ENCODE measurements at places on chromosomes 12 and 14.

DNA sequence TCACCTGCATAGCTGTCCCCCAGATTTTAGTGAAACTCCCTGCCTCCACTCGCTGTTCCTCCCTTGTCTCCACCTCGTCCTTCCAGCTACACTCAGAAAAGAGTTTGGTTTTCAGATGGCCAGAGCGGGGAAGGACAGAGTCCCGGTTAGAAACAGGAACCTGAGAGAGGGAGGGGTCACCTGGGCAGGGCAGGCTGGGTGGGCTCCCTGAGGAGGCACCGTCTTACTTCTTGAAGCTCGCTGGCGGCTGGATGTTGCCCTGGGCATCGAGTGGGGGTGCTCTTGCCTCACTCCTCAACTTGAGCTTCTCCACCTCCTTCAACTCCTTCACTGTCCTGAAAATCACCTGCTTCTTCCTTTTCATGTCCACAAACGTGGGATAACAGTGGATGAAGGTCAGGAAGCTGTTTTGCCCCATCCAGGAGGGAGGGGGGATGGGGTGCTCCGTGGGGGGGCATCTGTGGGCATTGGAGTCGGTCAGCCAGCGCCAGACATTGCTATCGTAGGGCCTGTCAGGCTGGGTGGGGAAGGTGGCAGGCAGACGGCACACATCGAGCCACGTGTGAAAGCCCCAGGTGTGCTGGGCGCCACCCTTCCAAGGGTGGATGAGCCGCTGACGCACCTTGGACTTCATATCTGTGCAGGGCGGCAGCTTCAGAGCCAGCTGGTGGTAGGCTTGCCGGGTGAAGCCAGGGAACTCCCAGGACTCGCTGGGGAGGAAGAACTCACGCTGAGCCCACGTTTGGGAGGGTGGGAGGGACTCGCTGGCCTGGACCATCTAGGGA is 2.0 kb downstream of the TEX52 start:
- DNase-seq: no peak

- DNase-seq: no peak
Measured at GRCh38 chr14:90692826-90693225, 123.4 kb downstream of the TTC7B start.

DNA sequence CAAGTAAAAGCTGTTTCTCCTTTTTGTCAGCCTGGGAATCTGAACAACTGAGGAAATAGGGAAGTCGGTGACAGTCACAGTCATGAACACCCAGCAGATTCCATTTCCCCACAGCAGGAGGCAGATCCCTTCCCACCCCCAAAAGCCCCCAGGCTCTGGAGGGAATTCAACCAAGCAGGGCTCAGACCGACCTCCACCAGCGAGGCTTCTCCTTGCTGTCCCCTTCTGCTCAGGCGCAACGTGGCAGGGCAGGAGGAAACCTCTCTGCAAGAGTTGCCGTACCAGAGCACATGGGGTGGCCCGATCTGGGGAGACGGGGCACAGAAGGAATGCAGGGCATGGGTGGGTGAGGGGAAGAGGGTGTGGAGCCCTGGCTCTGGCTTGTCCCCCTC is 319 bp downstream of the GALNT6 start:
- no peak for DNase-seq

GRCh38 chr12:22101749-22102243 is 55.8 kb downstream of the CMAS start:
- DNase-seq: no peak

GRCh38 chr14:95034788-95035187 is 122.5 kb downstream of the DICER1 start:
- DNase-seq: no peak

GRCh38 chr12:41531147-41531829 is 343.2 kb downstream of the PDZRN4 start:
- no peak for DNase-seq

GRCh38 chr14:58824106-58824505 is 186.3 kb downstream of the DACT1 start:
- no peak for DNase-seq

- no peak for DNase-seq
Measured at GRCh38 chr12:98374007-98374406, 141.4 kb upstream of the TMPO start.

DNA sequence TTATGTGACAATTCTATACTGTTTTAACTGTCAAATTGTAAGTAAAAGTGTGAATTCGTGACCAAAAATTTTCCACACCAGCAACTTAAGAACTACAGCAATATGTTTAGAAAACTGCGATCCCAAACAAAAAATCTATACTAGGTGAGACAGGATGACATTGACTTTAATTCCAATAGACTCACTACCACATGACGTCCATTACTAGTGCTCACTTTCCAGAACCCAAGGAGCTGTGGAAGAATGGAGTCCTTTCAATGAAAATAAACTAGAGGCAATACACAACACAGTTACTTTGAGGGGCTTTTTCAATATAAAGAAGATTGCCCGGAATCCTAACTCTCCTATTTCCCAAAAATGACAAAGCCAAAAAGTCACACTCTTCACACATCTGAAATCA is 1.4 kb downstream of the EPS8 start:
- DNase-seq: no peak

GRCh38 chr12:44618946-44619345 is 257.2 kb downstream of the NELL2 start:
- DNase-seq: no peak

- DNase-seq: no peak
Measured at GRCh38 chr12:40946612-40947194, 241.4 kb upstream of the PDZRN4 start.

DNA sequence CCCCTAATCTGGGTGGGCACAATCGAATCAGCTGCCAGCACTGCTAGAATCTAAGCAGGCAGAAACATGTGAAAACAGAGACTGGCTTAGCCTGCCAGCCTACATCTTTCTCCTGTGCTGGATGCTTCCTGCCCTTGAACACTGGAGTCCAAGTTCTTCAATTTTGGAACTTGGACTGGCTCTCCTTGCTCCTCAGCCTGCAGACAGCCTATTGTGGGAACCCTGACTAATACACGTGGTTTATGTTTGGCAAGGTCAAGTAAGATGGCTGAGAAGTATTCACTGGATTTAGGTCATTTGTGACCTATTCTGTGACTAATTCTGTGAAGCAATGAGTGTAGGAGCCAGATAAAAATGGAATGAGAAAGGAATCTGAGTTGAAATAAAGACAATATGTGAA is 11.0 kb downstream of the GPR135 start:
- DNase-seq: no peak

DNA sequence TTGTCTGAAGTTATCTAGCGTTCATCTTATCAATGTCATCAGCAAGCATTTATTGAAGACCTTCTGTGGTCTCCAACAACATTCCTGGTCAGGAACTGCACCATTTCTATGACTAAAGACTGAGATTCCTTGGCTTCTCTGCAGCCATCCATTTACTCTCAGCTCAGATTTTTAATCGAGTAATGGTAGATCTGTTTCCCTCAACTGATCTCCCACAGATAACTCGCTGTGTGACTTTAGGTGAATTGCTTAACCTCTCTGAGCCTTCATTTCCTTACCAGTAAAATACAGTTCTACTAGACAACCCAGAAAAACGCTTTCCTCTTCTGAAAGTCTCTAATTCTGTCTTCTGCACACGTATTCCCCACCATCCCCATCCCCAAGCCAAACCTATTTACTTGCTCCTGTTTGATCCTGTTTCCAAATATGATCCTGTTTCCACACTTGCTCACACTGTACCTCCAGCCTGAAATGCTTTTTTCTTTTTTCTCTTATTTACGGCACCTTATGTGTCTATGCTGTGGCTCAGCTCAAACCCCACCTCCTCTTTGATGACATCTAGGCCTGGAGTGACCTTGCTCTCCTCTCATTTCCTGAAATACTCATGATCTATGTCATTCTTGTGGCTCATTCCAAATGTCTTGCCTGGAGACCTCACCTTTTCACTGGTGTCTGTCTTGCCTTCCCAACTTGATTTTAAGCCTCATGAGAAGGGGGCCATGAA is 21.8 kb downstream of the PLXNC1 start:
- no peak for DNase-seq

DNA sequence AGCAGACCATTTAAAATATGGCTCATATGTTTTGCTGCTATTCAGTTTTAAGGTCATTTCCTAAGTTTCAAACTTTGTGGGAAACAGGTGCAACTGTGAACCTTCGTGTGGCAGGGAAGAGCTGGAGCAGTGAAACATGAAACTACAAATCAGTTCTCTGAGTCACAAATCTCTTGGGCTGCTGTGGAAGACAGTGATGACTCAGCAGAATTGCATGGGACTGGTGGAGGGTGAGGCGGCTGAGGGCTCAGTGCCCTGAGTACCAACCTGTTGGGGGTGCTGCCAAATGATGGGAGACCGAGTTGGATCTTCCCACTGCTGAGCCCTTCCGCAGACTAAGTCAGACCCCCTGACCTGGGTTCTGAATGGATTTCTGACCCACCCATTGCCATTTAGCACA is 8.4 kb upstream of the CALM1 start:
- DNase-seq: no peak

- DNase-seq: no peak
Measured at GRCh38 chr12:68806488-68807237, 1.3 kb upstream of the MDM2 start.

- no peak for DNase-seq
Measured at GRCh38 chr14:24890716-24891115, 159.2 kb downstream of the STXBP6 start.

DNA sequence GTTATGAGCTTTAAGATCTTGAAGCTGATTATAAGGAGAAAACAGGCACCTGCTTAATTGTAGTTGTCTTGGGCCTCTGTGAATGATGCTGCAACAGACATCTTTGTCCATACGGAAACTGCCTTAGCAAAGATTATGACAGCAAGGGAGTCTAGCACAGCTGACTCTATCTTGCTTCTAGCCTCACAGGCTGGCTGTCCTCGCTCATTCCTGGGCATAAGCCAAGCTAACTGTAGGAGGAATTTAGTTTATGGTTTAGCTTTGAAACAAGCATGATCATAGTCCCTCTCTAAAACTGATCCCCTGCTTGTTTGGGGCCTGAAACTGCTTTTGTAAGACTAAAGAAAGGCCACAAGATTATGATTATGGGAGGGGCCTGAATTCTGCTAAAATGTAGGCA is 74.3 kb upstream of the C14orf132 start:
- no peak for DNase-seq

GRCh38 chr12:92582893-92583292 is 119.9 kb upstream of the PLEKHG7 start:
- DNase-seq: no peak

DNA sequence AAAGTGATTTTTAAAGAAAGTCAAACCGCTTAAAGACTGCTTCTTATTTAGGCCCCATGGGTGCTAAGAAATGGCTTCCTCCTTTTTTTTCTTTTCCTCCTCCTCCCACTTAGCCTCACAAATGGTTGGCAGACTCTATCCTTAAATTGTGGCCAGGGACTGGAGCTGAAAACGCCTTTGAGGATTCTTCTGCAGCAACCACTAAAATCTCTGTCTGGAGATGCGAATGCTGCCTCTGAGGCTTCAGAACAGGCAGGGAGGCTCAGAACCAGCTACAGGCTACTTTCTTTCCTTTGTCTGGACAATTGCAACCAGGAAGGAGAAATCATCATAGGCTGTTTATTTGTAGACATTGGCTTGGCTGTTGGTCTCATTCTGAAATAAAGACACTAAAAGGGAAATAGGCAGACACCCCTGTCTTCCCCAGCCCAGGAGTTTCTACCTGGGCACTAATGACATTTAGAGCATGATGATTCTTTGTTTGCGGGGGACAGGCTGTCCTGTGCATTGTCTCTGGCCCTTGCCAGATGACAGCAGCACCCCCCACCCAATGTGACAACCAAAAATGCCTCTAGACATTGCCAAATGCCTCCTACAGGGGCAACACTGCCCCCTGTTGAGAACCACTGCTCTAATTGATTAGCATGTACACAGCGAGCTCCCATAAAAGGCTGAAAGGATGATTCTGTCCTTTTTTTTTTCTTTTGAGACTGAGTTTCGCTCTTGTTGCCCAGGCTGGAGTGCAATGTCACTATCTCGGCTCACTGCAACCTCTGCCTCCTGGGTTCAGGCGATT is 50.3 kb downstream of the MAP1LC3B2 start:
- no peak for DNase-seq

GRCh38 chr14:33647385-33647786 is 303.5 kb downstream of the EGLN3 start:
- no peak for DNase-seq

GRCh38 chr12:1638203-1638602 is 9.2 kb downstream of the WNT5B start:
- DNase-seq: no peak

DNA sequence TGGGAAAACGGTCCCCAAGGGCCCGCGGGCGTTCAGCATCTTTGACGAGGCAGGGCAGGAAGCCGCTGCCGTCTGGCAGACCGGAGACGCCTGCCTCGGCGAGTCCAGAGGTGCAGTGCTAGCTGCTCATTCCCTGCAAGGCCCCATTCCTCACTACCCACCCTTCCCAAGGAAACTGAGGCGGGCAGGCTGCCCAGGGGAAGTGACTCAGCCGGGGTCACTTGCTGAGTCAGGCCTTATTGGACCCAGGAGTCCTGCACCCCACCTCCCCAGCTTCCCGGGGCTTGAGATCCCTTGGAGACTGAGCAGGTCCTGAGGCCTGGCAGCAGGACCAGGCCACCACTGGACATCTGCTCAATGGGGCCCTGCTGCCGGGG is 3.7 kb downstream of the SH2B3 start:
- no peak for DNase-seq

DNA sequence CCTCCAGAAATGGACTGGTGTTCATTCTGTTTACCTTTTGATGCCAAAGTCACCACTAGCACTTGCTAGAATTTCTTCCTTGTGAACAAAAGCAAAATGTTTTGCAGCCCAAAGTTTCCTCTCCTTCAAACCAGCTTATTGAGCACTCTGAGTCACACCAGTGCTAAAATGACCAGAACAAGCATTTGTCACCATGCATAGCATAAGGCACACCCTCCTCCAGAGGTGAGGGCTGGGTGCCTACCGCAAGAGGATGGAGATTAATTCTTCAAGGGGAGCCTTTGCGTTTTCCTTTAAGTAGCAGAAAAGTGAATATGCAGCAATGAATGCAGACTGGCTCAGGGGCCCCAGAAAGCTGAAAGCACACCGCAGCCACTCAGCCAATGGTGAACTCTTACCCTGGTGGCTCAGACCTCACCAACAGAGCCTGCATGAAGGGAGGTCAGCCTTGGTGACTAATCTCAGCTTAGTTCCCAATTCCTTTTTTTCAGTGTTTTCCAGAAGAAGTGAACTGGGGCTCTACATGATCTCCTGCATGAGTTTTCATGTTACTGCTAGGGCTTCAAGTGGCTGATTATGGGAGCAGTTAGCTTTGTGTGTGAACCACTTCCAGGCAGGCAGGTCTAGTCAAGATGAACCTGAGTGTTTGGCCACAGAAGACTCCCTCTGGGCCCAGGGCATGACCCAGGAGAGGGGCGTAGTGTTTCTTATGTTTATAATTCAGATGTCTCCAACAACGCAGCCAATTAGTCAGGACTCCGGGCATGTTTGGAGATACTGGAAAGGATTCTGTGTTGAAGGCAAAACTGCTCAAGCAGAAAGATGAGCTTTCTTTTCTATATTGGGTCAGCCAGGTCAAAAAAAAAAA is 96.3 kb downstream of the PAX9 start:
- no peak for DNase-seq

All from stimulated activated CD4-positive, alpha-beta T cell treated with anti-CD3 and anti-CD28 coated beads, Interleukin-1b, Interleukin-23, amount 100 ng/mL, for 1 hour (primary cell).